Foreskin keratinocyte (primary cell): ENCODE measurements at places on chromosomes 4 and X.

- DNase-seq, result peak; percentile 53
These were observed 58.6 kb upstream of the ETNPPL start for GRCh38 chr4:108821351-108821930.

DNA sequence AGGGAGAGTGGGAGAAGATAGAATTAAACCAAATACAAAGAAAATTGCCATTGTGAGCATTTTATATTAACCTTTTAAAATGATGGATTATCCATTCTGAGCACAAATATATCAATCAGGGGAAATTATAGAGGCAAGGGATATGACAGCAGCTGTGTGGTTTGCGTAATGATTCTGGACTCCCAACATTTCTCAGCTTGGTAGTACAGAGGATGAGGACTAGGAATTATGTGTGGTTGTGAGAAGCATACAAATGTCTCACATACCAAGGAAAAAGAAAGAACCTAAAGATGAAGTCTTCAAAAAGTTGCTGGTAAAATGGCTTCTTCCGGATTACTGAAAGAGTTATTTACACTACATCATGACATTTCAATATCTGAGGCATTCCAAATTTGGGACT, 674.6 kb upstream of the NR3C2 start:
- DNase-seq, result no peak

DNA sequence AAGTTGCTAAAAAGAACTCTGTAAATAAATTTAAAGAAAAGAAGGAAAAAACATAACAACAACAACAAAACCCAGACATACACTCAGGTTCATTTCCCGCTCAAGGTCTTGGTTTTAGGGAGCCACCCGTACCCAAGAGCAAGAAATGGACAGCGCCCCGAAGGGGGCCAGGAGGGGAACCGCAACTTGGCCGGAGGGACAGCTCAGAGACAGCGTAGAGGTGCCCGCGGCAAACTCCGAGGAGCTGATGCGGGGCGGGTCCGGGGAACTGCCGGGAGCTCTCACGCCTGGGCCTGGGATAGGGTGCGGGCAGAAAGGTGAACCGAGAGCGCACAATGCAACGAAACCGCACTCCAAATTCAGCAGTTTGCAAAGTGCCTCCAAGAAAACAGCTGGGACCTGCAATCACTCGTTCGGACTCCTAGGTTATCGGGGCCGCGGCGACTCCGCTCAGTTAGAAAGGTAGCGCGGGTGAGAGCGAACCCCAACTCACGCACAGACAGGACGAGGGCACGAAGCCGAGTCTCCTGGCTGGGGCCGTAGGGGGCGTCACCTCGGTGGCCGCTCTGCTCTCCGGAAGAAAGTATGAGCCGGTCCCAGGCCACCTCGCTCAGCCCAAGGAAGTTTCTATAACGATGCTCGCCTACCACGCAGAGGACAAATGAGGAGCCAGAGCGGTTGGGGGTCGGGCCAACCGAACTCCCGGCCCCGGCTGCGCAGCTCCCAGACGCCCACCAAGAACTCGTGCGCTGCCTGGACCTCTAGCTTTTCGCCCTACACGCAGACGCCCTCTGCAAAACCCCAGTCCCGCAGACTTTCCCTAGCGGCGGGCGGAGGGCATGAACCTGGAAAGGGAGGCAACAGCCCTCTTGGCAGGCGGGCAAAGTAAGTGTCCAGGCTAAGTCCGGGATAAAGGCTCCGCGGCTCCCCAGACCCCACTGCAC, 1.4 kb downstream of the NDNF start:
- DNase-seq, result no peak

- peak; percentile 40 for DNase-seq
These were observed 9.4 kb downstream of the IL15 start for GRCh38 chr4:141645611-141646340.

- DNase-seq, result no peak
These were observed 496.3 kb downstream of the STPG2 start for GRCh38 chr4:97646997-97647396.

DNA sequence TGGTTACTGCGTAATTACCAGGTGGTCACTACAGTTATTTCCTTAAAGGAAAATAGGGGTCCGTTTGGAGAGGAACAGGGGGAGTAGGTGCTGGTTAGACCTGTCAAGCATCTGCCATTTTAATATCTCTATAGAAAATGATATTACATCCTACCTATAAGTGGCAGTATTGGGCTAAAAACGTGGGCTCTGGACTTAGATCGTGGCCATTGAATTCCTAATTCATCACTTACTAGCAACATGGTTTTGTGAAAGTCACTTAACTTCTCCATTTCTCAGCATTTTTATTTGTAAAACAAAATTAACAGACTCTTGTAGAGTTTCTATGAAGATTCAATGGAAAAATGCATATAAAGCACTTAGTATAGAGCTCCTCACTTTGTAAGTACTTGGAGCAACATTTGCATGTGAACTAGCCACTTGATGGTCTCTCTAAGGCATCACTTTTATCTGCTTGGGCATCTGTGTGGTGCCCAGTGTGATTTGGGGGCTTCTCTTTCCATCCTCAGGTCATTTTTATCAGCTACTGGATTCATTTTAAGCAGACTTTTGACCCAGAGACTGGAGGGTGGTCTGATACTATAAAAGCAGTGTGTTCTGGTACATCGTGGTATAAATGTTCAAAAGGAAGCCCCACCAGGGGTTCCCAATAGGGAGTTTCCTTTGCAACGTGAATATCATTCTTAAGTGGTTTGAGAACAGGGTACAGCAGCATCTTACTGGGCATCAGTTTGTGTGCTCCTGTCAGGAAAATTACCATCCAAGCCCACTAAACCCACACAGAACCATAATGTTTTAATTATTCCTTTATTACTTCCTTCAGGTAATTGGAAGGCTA, 42.7 kb upstream of the RASSF6 start:
- no peak for DNase-seq

DNA sequence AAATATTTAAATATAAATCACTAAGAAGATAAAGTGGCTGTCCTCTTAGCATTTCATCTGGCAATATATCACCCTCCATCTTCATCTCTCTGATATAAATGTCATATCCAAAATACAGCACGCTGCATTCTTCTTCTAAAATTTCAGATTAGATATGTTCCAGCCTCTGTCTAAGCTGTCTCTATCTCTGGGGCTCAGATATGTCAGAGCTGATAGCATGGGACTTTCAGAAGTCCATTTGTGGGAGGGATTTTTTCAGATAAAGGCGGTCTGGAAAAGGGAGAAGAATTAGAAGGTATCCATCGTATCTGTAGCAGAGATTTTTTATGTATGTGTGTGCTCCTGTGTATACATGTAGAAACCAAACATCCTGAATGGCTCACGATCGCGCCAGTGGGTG, 25.0 kb upstream of the CD38 start:
- DNase-seq, result no peak

- peak; percentile 33 for DNase-seq
These were observed 506.4 kb upstream of the PABPC4L start for GRCh38 chr4:134708026-134708425.

DNA sequence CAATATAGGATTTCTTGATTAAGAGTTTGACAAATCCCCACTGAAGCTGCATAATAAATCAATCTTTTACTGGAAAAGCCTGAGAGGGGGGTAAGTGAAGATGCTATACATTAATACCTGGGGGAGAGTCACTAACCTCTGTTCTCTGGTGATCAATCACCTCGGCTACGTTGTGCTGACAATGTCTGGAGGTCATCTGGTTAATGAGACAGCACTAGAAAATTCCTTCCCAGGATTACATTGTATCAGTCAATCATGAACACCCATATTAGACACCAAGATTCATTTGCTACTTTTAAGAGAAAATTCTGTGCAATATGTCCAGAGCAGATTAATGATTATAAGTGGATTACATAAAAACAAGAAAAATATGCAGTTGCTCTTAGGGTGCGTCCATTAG, 408.3 kb downstream of the PDHA2 start:
- no peak for DNase-seq

- DNase-seq, result no peak
These were observed 15.8 kb upstream of the SRD5A3 start for GRCh38 chr4:55330241-55330640.

GRCh38 chr4:117893207-117893606, 141.1 kb upstream of the NDST3 start:
- peak; percentile 41 for DNase-seq

GRCh38 chr4:107035819-107036583, at the start of gene DKK2:
TSS of gene DKK2 (minus strand) at chr4:107036313. CDS start at chr4:107035591, 722 bp downstream.
- DNase-seq, result no peak

DNA sequence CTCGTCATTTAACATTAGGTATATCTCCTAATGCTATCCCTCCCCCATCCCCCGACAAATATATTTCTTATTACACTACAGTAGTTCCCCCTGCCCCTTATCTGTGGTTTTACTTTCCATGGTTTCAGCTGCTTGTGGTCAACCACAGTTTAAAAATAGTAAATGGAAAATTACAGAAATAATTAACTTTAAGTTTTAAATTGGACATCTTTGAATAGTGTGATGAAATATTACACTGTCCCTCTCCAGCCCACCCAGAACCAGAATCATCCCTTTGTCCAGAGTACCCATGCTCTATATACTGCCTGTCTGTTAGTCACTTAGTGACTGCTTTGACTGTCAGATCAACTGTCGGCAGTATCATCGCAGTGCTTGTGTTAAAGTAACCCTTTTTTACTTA, 47.4 kb upstream of the VEGFC start:
- DNase-seq, result no peak

GRCh38 chr4:107747748-107748486, 27.9 kb upstream of the PAPSS1 start:
- no peak for DNase-seq

- no peak for DNase-seq
These were observed 25.9 kb upstream of the SPON2 start for GRCh38 chr4:1198098-1198844.

DNA sequence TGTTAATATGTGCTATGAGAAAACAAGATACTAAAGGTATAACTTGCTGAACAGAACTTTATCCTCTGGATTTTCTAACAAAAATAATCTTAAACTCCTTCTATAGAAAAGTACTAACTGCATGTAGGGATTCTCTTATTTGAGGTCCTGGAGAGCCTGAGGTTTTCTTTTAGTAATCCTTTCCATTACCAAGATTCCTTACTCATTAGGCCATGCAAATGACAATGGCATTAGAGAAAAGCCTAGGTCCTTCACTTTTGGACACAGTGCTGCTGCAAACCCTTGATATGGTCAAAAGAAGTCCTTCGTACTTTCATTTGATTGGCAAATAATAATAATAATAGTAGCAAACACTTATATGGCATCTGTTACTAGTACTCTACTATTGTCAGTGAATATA, 3.2 kb downstream of the MMRN1 start:
- no peak for DNase-seq

DNA sequence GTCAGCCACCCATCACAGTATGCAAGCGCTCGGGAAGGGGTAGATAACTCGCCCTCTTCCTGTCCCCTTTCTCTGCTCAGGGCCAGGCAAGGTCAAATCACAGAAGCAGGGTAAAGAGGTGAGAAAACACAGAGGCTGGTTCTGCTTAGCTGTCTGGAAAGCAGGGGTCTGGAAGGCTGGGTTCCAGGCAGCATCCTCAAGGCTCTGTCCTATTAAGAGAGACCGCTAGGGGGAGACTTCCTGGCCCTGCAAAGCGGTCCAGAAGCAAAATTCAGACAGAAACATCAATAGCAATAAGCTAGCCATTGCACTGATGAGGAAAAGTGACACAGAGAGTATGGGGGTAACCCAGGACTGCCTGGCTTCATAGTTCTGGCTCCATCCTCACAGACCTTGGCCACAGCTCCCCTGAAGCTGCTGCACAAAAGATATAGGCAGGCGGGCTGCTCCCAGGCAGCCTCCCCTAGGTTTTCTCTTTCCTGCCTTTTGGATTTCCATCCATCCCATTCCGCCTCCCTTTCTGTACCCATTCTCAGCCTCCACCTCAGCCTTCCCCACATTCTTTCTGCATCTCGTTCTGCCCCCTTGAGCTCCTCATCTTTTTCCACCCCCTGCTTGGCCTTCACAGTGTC, 308.5 kb downstream of the EVC2 start:
- no peak for DNase-seq

DNA sequence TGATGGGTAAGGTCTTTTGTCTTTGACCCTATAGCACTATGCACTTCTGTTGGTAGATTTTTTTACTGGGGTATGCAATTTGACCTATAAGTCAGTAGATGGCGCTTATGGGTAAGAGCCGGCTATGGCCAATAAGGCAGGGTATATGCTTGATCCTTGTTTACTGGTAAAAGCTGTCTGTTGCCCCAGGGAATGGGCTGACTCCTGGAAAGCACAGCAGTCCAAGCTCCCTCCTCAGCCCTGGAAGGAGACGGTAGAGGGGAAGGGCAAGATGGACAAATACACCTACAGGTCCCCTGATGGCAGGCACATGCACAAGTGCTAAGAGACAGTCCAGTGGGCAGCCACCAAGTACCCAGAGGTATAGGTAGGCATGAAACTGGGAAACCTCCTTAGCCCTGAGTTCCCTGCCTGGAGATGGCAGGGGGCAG, 63.7 kb downstream of the ADAMTS3 start:
- peak; percentile 49 for DNase-seq

DNA sequence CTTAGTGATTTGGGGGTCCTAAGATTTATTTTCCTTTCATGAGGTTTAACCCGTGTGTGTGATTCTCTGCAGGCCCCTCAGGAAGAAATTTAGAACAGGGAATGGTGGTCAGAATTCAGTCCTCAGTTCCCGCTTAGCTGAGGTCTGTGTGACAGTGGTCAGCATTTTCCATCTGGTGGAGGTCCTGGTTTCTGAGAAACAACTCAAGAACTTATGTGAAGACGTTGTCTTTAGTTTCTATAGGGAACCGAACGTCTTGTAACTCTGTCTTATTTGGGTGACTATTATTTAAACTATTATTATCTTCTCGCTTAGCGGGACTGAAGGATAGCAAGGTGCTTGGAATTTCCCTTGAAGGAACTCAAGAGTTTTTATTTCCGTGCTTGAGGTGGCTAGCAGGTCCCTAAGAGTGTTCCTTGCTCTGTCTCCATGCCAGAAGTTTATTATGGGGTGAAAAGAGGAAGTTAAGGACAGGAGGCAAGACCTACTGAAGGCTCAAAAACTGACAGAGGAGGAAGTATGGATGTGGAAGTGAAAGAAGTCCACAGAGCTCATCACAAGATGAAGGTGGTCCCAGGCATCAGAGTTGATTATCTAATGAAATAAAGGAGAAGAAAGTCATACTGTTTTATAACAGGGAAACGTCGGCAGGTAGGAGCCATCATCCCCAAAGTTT, 9.4 kb downstream of the MGST2 start:
- DNase-seq, result no peak

- DNase-seq, result no peak
These were observed 104.6 kb downstream of the DTHD1 start for GRCh38 chr4:36385951-36386571.

DNA sequence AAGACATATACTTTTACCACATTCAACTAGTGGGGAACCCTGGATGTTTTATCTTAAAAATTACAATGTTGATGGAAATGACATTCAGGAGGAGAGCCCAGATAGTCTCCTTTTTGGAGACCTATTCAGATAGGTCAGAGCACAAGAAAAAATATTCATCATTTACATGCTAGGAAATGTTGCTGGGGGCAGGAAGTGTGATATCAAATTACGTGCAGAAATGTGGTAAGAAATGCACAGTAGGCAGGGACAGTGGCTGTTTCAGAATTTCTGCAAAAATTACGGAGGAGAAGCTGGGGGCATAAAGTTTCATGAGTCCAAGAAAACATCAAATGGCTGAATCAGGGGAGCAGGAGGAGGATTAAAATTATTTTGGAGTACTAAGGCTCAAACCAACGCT, 8.2 kb downstream of the PARM1 start:
- DNase-seq, result no peak
